ENCODE measurements at places on chromosomes 4 and X.

DNA sequence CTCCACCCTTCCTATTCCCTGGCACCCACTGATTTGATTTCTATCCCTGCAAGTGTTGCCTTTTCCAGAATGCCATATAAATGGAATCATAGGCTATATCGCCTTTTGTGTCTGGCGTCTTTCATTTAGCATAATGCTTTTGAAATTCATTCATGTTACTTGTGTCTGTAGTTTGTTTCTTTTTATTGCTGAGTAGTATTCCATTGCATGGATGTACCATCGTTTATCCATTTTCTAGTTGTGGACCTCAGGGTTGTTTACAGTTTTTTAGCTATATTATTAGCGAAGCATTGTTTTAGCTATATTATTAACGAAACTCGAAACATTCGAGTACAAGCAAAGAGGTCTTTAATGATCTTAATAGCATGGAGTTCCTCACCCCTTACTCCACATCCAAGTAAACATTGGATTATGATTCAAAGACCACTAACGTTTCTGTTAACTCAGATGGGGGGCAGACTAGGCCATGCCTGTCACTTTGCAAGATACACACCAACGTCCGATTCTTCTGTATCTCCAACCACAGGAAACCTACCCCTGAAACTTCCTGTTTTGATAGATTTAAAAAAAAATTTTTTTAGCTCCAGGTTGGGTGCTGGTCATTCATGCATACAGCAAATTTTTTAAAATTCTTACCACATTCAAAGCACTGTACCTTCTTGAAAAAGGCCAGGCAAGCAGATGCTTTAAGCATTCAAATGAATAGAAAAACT, 1.1 kb downstream of the DCK start:
- no peak for DNase-seq

DNA sequence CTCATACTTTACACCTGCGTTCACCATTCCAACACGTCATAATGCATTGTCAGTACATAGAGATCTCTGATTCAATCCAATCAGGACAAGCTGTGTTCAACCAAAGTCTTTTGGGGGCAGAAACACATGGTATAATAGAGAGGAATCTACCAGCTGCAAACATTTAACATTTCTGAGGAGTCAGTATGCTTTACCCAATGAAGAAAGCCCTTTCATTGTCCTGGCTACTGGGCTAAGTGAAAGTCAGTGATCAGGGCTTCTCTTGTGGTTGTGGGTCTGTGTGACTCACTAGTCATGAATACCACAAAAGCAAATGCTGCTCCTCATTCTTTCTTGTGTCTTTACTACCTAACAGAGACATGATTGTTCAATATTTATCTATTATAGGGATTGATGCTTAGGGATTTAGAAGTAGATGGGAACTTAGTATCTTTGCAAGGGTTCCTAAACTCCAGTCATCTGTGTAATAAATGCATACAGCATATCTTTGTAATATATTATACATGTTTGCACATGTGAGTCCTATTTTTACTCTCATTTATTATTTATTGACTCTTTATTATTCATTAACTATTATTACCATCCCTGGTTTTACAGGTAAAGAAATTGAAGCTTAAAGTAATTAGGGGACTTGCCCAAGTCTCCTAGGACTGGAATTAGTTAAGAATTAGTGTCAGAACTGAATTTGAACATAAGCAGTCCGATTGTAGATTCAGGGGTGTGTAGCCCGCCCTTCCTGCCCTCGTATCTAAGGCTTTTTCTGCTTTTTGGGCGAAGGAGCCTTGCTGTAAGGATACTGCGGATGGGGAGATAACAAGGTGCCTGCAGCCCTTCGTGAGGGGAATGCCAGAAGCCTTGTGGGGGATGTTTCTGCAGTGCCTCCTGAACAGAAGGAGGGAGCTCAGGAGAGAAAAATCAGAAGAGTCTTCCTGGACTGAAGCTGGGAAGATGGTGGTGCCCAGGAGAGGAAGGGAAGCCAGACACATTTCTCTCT, 353.1 kb upstream of the BOD1L1 start:
- peak; percentile 93 for DNase-seq

DNA sequence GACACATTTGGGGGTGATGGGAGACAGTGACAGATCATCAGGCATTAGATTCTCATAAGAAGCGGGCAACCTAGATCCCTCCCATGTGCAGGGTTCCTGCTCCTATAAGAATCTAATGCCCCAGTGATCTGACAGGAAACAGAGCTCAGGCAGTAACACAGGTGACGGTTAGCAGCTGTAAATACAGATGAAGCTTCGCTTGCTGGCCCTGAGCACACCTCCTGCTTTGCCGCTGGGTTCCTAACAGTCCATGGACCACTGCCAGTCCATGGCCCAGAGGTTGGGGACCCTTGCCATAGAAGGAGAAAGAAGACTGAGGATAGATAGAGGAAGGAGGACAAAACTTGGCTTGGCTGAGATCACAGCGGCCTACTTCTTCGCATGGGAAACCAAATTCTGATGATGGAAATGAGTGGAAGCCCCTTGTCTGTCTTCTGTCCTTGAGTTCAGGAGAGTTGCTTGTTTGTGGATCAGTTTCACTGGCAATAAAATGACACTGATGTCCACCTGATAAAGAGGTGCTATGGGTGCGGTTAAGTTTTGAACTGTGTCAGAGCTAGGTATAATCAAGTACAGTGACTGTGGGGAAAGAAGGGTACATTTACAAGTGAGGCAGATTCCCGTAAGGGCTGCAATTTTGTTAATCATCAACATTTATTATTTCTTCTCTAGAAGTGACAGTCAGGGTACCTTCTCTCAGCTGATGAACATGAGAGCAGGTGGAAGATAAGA, 1.7 kb upstream of the TIFA start:
- DNase-seq, result no peak

GRCh38 chr4:119825696-119826095, 197.1 kb upstream of the PDE5A start:
- DNase-seq, result no peak

DNA sequence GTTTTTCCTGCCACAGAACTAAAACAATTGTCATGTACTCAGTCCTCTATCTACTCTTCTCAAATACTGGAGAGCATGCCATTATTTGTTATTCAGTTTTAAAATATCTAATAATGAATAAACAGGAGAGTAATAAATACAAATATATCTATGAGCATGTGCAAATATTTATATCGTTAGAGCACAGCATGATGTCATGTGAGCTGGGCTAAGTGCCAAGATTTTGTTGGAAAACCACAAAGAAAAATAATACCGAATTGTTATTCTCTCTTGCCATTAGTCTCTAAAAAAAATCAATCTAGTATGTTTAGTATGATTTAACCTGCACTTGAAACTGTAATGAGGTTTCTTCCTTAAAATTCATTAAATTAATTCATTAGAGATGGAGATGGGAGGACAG, 97.3 kb downstream of the DDX60 start:
- DNase-seq, result peak; percentile 89

- peak; percentile 56 for DNase-seq
Measured at GRCh38 chr4:26566133-26566532, 17.8 kb upstream of the TBC1D19 start.

DNA sequence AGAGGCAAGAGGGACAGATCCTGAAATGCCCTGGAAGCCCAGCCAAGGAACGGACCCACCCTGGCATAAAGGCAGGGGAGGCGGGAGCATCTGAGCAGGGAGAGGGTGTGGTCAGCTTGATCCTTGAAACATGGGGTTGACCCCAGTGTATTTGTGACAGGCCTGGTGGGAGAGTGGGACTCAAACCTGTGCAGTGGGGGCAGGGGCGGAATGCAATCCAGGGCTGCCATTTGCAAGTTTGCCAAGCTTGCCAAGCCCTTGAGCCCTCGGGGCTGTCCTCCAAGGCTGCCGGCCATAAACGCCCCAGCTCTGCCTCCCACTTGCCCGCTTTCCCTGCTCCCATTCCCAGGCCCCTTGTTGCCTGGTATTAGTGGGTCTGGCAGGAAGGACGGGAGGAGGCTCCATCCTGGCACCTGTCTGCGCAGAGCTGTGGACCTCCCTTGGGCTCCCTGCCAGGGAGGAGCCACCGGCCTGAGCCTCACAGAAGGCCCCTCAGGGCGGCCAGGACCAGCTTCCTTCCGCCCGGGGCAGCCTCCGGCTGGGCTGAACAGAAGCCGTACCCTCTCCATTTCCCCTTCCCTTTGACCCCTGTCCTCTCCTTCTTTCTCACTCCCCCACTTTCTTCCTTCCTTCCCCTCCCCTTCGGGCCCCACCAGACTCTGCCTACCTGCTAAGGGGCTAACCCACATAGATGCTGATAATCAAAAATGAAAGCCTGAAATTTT, 661 bp downstream of the S100P start:
- no peak for DNase-seq

GRCh38 chrX:9862953-9863352, 76.7 kb downstream of the SHROOM2 start:
- no peak for DNase-seq

All from foreskin fibroblast (primary cell).